ENCODE measurements at places on chromosomes 13 and 19. TPM values are rescaled to one million over a fixed set of nuclear protein-coding genes. Genes with fewer than 3 reads are reported as not detected.

Gene IL11
- total RNA-seq = not detected

DNA sequence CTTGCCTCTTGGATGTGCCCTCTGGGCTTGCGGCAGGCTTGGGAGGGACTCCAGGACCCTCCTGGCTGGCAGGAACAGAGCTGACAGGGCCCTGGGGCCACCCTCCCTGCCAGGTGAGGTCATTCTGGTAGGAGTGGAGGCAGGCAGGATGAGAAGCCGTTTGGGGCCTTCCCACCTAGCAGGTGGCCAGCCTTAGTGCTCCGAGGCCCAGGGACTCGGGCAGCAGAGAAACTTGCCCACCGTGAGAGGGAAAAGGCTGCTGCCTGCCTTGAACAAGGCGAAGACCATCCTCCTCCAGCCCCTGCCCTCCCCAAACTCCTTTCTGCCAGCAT, 8.5 kb downstream of the RFX1 start:
- no peak for DNase-seq

Gene GAS6
- 0.23 TPM for total RNA-seq

- DNase-seq = no peak
Measured at GRCh38 chr13:111210544-111211469, 95.7 kb downstream of the ARHGEF7 start.

Gene NKG7
- total RNA-seq = 283 TPM

Gene LILRB5
- total RNA-seq = not detected

Gene C19orf81
- 1.5 TPM for total RNA-seq

GRCh38 chr19:29505097-29505824, 20.5 kb upstream of the VSTM2B start:
- DNase-seq = no peak

Data from activated CD8-positive, alpha-beta T cell treated with anti-CD3 and anti-CD28 coated beads for 36 hours (primary cell).